Cardiac muscle cell (in vitro differentiated cells and primary cell): ENCODE measurements at places on chromosomes 4 and X. TPM values are rescaled to one million over a fixed set of nuclear protein-coding genes. Genes with fewer than 3 reads are reported as not detected.

The IL15 gene
- polyA plus RNA-seq, result not detected in 2 replicates

The DUSP9 gene
- polyA plus RNA-seq, result 6.8 and 8.7 TPM in 2 replicates

The OTC gene
- polyA plus RNA-seq, result not detected in 2 replicates

The XAGE2 gene
- polyA plus RNA-seq, result not detected in 2 replicates

The TLR1 gene
- 1.2 TPM in 1 of 2 replicates, not detected in the other for polyA plus RNA-seq

The STARD8 gene
- 0.60 and 0.91 TPM in 2 replicates for polyA plus RNA-seq

The SYP gene
- 1.1 and 1.3 TPM in 2 replicates for polyA plus RNA-seq

The TEX13C gene
- polyA plus RNA-seq, result 0.24 TPM in 1 of 2 replicates, not detected in the other

The PDZD4 gene
- polyA plus RNA-seq, result 0.50 and 1.7 TPM in 2 replicates

The FDCSP gene
- not detected in 2 replicates for polyA plus RNA-seq

The UGT2A1 gene
- not detected in 2 replicates for polyA plus RNA-seq

The RAB9B gene
- polyA plus RNA-seq, result 3.3 and 6.6 TPM in 2 replicates

The NDST3 gene
- 0.07 TPM in 1 of 2 replicates, not detected in the other for polyA plus RNA-seq

The TTC29 gene
- polyA plus RNA-seq, result 0.45 and 0.62 TPM in 2 replicates

The USP26 gene
- not detected in 2 replicates for polyA plus RNA-seq

The FAAH2 gene
- 2.0 and 3.6 TPM in 2 replicates for polyA plus RNA-seq

The GPR34 gene
- polyA plus RNA-seq, result 0.24 and 0.34 TPM in 2 replicates

The SPARCL1 gene
- not detected in 2 replicates for polyA plus RNA-seq

The MAGEC3 gene
- not detected in 2 replicates for polyA plus RNA-seq

The TGIF2LX gene
- not detected in 2 replicates for polyA plus RNA-seq

The PRIMPOL gene
- polyA plus RNA-seq, result 18.5 and 24.7 TPM in 2 replicates

The RWDD4 gene
- polyA plus RNA-seq, result 40.0 and 43.5 TPM in 2 replicates

The HELT gene
- not detected in 2 replicates for polyA plus RNA-seq

The ATP7A gene
- 5.4 and 6.1 TPM in 2 replicates for polyA plus RNA-seq

The ITM2A gene
- 20.8 and 24.1 TPM in 2 replicates for polyA plus RNA-seq

The NWD2 gene
- polyA plus RNA-seq, result not detected in 2 replicates

The TRPC5OS gene
- polyA plus RNA-seq, result not detected in 2 replicates

The SHOX gene
- polyA plus RNA-seq, result not detected in 2 replicates

The SATL1 gene
- polyA plus RNA-seq, result 0.27 and 1.1 TPM in 2 replicates

The SOWAHB gene
- 0.34 TPM in 1 of 2 replicates, not detected in the other for polyA plus RNA-seq
